Activated T-cell treated with anti-CD3 and anti-CD28 coated beads, Interleukin-2, amount 50 U/mL, for 72 hours (primary cell): ENCODE measurements at places on chromosomes 7 and 10.

- no peak for DNase-seq
These were observed 36.0 kb upstream of the SRGN start for GRCh38 chr10:69051710-69052487.

DNA sequence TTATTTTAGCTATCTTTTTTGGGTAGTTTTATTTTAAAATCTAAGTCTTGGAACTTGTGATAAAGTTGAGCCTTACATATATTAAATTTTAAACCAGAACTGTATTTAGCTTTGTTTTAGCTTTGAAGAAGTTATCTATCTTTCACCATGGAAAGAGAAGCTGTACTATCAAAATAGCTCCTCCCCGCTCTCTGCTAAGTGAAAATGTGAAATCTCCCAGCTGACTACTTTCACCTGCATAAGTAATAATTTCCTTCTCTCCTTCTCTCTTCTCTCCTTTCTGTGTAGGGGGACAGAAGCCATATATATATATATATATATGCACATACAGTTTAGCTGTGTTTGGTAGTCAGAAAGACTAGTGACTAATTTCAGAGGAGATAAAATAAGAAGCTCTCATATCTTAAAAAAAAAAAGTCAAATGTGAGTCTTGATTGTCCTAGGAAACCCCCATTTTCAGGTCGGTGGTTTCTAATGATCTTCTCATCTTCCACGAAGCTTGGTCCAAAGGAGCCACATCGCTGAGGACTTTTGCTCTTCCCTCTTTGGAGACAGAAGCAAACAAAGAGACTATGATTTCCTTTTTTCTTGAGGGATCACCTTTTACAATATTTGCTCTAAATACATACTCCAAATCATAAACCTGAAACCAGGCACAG, 30.6 kb upstream of the GDI2 start:
- no peak for DNase-seq

- DNase-seq = no peak
These were observed 40.3 kb downstream of the GRB10 start for GRCh38 chr7:50742401-50742800.

DNA sequence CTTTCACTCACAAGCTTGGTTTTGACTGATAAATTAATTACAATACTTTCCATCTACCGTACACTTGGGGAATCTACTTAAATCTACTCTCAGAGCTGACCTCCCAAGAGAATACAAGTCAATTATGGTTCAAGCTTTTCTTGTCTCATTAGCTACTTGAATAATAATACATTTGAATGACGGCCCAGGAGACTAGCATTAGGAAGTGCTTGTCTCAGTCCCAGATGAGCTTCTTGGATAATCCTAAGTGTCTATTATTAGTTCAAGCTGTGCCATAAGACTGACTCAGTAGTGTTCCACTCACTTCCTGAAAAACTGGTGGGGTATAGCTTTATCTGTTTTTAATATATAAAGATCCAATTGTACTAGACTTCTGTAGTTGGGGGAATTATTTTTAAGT, 100.2 kb downstream of the GNAT3 start:
- no peak for DNase-seq

GRCh38 chr7:142685877-142686508, 63.3 kb upstream of the PRSS1 start:
- DNase-seq = peak; percentile 3

GRCh38 chr10:48656914-48657305, 27.8 kb upstream of the WDFY4 start:
- DNase-seq = no peak

DNA sequence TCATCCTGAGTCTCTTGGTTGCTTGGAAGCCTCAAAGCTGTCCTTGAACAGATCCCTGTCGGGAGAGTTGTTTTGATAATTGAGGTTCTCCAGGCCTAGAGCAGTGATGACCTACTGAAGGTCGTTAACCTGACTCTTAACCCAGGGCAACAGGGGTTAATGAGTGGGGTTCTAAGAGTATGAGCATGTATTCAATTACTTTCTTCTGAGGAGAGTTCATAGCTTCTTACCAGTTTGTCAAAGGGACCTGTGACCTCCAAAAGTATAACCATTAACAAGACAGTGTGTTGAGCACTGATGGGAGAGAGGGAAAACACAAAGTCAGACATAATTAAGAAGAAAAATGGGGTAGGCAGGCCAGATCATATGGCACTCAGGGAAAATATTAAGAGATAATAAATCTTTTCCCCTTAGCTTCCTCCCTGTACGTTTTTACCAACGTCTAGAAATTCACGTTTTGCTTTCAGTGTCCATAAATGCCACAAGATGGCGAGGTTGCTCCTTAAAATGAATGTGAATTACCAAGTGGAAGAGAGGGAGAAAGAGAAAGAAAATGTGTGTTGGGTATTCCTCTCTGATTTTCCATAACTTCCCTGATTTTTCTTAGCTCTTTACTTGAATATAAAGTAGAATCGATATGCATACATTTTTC, 97.6 kb downstream of the SUGCT start:
- no peak for DNase-seq
